ENCODE measurements at places on chromosomes 7 and 10. TPM values are rescaled to one million over a fixed set of nuclear protein-coding genes. Genes with fewer than 3 reads are reported as not detected.
A peak's percentile ranks its signal among the peaks of the same experiment; 100 is the strongest.

GRCh38 chr7:150688630-150689029 lies 3.1 kb downstream of the GIMAP2 start:
- H3K4me1 ChIP-seq, result peaks cover 6% of the 10 kb centered on the region
- no peak for DNase-seq
- no peak overlapping the region for H3K4me3 ChIP-seq

The SPAM1 gene
- not detected for total RNA-seq

The RBP4 gene
- not detected for total RNA-seq

DNA sequence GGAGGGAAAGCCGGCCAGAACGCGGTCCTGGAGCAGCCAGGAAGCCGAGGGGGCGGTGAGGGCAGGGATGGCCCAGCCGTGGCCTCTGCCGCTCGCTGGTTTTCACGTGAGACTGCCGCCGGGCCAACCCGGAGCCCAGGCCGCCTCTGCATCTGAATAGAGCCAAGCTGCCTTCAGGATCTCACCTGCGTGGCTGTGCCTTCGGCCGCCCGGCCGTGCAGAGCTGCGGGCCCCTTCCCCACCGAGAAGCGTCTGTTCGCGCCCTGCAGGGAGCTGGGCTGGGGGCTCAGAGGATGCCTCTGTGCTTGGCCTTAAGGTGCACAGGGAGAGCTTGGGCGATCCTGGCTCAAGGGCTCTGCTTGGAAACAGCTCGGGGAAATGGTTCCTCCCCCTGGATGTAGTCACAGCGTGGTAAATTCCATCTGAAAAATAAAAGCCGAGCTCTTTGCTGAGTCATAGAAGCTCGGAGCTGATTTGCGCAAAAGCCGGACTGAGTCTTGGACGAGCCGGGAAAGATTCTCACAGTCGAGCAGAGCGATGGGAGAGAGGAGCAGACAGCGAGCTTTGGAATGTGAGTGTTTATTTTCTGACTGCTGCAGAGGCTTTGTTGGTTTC lies at the start of gene JAKMIP3:
TSS of gene JAKMIP3 (plus strand) at position 456 of the 615 bp plus-strand sequence. CDS start 38,863 bp downstream, outside the sequence.
- peak within 1 kb of the TSS; percentile 78 for H3K4me3 ChIP-seq
- DNase-seq, result peak; percentile 79
- H3K4me1 ChIP-seq, result no peaks in the 10 kb centered on the region
- no peaks in the 10 kb centered on the region for H3K36me3 ChIP-seq
- peaks cover 3% of the 10 kb centered on the region for H3K27me3 ChIP-seq

DNA sequence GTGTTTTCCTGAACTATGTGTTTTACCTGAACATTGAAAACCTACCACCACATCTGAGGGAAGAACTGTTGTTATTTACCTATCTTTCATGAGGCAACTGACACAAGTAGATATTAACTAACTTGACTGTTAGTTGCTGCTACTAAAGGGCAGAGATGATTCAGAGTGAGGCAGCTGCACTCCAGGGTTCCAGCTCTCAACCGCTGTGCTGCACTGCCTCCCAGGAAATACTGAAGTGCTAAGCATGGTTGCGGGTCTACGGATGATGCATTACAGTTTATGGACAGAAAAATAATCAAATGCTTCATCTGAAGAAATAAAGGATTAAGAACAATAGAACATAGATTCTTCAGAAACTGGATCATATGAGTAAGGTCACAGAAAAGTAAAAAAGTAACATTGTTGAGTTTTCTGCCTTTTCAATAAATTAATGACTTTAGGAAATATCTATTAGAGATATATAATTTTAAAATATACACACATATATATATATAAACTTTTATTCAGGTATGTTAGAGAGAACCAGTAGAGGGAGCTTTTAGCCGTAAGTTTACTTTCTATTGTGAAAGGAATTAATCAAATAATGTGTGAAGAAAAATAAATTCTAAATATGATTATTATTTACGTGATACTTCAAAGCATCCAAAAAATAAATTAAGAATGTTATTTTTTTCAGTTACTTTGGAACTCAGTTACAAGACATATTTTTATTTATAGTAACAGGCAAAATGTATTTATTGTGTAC lies 620.0 kb downstream of the CNTNAP2 start:
- H3K36me3 ChIP-seq, result no peaks in the 10 kb centered on the region
- DNase-seq, result peak; percentile 22
- H3K4me3 ChIP-seq, result no peak overlapping the region
- no peak overlapping the region for H3K27ac ChIP-seq
- peaks cover 45% of the 10 kb centered on the region for H3K27me3 ChIP-seq

GRCh38 chr7:156751319-156751718 lies 110.7 kb downstream of the RNF32 start:
- peaks cover 15% of the 10 kb centered on the region for H3K36me3 ChIP-seq
- H3K27me3 ChIP-seq, result no peaks in the 10 kb centered on the region
- H3K4me1 ChIP-seq, result no peaks in the 10 kb centered on the region
- H3K27ac ChIP-seq, result no peak overlapping the region
- DNase-seq, result peak; percentile 88

The STN1 gene
- total RNA-seq, result 31.8 TPM

- no peak for DNase-seq
- no peaks in the 10 kb centered on the region for H3K27me3 ChIP-seq
- peaks cover 11% of the 10 kb centered on the region for H3K36me3 ChIP-seq
- no peaks in the 10 kb centered on the region for H3K4me1 ChIP-seq
- H3K4me3 ChIP-seq, result no peak overlapping the region
- no peak overlapping the region for H3K27ac ChIP-seq
Measured at GRCh38 chr7:138919911-138920310, 61.3 kb downstream of the KIAA1549 start.

DNA sequence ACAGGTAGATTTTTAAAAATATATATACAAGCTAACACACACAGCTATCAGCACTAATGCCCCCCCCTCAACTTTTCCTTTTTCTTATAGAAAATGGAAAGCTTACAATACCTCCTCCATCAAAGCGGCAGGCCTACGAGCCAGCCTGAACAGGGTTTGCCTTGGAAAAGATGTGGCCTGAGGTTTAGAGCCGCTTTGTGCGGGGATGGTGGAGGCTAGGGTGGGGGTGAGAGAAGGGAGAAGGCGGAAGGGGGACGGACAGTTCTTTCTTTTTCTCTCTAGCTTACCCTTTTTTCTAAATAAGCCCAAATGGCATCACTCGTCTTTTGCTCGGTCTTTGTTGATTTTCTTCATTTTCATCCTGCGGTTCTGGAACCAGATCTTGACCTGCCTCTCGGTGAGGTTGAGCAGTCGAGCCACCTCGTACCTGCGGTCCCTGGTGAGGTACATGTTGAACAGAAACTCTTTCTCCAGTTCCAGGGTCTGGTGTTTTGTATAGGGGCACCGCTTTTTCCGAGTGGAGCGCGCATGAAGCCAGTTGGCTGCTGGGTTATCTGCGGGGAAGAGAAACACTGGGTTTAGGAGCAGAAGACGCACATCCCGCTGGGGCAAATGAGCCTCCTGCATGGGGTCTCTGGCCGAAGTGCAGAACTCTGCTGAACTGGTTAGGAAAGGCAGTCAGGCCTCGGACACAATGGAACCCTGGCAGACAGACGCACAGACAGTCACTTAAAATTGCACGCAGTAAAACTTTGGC lies 1.9 kb downstream of the HOXA9 start:
- peak; percentile 38 for DNase-seq
- peaks cover 15% of the 10 kb centered on the region for H3K36me3 ChIP-seq
- peak overlapping the region; percentile 84 for H3K4me3 ChIP-seq
- H3K4me1 ChIP-seq, result peaks cover 7% of the 10 kb centered on the region

The CCL24 gene
- total RNA-seq, result not detected

DNA sequence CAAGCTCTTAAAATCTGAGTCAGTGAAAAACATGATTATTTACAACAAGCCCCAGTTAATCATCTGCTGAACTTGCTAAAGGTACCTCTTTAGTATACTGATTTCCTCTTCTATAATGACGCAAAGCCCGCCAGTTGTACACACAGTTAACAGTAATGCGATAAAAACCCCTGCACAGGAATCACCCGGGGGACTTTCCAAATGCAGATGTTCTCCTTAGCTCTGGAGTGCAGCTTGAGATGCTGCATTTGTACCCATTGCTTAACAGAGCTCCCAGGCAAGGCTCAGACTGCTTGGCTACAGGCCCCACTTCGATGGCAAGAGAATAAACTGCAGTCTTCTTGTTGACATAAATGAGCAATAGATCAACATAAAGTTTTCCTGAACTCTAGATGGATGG lies 279.6 kb upstream of the HGF start:
- no peak overlapping the region for H3K4me3 ChIP-seq
- DNase-seq, result no peak
- no peak overlapping the region for H3K27ac ChIP-seq
- no peaks in the 10 kb centered on the region for H3K36me3 ChIP-seq
- no peaks in the 10 kb centered on the region for H3K4me1 ChIP-seq
- H3K27me3 ChIP-seq, result peaks cover 33% of the 10 kb centered on the region

GRCh38 chr7:124113045-124113444 lies 80.2 kb upstream of the TMEM229A start:
- H3K4me3 ChIP-seq, result no peak overlapping the region
- H3K4me1 ChIP-seq, result no peaks in the 10 kb centered on the region
- no peak overlapping the region for H3K27ac ChIP-seq
- no peaks in the 10 kb centered on the region for H3K36me3 ChIP-seq
